ENCODE measurements at places on chromosomes 11 and 22.

DNA sequence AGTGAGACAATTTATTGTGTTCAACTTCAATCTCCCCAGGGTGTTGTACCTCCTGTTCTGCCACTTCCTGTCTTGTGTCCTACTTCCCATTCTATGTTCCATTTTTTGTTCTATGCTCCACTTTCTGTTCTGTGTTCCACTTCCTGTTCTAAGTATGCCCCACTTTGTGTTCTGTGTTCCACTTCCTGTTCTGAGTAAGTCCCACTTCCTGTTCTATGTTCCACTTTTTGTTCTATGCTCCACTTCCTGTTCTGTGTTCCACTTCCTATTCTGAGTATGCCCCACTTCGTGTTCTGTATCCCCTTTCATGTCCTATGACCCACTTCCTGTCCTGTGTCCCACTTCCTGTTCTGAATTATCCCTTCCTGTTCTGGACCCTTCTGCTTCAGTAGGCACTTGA lies 732.7 kb downstream of the TBC1D22A start:
- DNase-seq, result no peak

- DNase-seq, result no peak
These were observed 15.5 kb upstream of the RASD2 start for GRCh38 chr22:35524966-35525686.

- no peak for DNase-seq
These were observed 128.1 kb upstream of the E2F8 start for GRCh38 chr11:19368726-19369375.

DNA sequence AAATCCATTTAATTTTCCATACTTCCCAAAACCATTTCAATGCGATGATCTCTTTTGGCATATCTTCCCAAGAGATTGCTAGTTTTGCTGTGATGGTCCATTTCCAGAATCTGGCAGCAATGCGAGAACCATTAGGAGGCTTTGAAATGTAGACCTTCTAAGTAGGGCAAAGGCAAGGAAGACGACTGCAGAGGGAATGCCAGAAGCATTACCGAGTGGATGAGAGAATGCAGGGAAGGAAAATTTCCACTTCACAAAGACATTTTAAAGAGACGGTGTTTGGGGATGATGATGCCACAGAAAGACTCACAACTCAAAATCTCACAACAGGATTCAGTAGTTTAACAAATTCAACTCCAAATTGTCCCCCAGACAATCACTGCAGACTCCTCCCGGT lies 471 bp upstream of the CEP126 start:
- no peak for DNase-seq

DNA sequence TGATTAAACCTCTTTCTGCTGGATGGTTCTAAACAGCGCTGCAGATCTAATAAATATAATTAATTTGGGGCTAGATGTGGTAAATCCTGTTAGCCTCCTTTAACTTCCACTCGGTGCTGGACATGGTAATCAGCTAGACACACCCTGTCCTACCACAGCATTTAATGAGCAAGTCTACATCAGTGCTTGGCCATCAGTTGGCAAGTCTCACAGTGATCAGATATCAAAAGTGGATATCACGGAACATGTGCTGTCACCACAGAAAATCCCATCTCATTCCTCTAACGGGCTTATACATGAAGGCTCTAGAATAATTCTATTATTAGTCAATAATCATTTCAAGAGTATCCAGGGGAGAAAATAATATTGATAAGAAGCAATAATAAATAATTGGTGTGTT lies 5.6 kb upstream of the USP28 start:
- DNase-seq, result no peak

DNA sequence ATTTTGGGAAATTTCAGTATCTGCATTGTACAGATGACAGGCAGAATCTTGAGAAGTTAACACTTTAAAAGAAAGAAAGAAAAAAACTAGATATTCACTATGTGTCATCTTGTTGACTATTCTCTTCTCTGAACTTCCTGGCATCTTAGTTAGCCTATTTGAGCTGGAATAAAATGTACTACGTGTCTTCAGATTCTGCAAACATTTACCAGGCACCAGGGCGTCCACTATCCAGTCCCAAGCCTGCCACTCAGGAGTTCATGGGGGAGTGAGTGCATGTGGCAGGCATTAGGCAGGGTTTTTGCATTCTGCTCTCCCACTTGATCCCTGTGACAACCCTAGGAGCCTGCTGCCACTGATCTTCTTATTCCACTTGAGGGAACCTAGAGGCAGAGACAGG lies 25.0 kb downstream of the TIMP3 start:
- no peak for DNase-seq

DNA sequence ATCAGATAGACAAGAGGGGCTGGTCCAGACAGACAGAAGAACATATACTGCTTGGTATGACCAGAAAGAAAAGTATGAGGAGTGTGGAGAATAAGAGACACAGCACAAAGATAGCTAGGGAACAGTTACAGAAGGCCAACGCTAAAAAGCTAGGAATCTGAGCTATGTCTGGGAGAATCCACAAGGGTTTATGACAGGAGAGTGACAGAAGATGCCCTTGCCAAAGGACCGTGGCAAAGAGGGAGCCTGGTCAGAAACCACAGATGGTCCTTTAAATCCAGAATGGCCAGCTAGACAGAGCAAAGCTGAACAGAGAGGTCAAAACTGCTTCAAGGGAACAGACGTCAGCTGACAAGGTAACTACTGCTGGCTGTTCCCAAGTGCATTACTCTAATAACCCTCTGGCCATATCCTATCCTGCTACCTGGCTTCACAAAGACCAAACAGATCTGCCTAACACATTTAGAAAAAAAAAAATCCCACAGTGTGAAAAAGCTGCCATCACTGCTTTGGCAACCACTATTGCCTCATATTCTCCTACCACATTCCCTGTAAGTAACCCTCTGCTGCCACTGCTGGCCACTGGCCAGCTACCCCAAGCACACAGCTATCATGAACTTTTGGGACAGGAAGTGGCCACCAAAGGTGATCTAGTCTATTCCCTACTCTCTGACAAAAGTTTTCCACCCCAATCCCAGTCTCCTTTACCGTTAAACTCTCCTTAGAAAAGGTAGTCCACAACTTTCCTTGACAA lies 7.3 kb downstream of the SERGEF start:
- no peak for DNase-seq

DNA sequence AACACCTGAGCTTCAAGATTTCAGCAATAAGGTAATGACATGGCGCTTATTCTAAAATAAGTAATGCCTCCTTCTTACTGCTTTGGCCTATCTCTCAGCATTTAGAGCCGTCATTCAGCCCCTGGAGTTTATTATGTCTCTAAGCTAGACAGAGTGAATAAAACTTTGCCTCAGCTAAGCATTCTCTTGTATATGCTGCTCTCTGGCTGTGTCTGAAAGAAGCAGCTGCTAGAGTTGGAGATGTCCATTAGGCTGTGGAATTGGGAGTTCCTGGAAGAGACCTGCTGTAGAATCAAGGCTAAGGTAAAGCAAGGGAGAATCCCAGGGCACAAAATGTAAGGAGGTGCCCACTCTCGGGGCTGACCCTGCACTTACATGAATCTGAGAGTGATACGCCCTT lies 35.5 kb upstream of the TTC12 start:
- DNase-seq, result no peak

DNA sequence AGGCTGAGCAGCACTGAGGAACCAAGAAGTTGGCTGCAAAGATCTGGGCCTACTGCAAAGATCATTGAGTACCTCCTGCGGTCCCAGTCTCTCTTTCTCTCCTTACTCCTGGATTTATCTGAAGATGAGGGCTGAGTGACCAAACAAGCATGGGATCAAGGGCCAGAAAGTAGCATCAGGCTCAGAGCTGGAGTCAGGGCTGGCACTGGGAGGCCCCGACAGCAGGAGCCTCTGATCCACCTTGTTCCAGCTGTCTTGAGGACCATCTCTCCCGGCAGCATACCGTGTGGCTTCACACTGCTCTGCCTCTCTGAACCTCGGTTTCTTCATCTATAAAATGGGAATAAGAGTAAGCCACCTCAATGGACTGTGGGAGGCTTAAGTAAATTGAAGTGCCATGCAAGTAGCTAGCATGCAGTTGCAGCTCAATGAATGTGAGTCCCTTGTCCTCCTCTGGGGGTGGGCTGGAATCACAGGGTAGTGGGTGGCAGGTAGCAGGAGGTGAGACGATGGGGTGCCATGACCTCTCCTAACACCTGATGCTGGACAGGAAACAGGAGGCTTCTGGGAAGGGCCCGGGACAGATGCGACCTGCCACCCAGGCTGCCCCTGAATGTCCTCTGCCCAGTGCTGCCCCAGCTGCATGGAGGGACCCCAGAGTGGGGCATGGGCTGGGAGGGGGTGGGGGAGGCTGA lies 52.5 kb upstream of the PRDM11 start:
- DNase-seq, result no peak

- no peak for DNase-seq
These were observed 70.0 kb upstream of the IGLL5 start for GRCh38 chr22:22817468-22818201.

Data from neural crest cell (in vitro differentiated cells).